CD4-positive, alpha-beta memory T cell (primary cell): ENCODE measurements at places on chromosomes 4 and X.

GRCh38 chr4:113302051-113302450 is 252.6 kb downstream of the ANK2 start:
- DNase-seq, result no peak

- DNase-seq, result no peak
Observed at GRCh38 chrX:5145957-5146356, 1082.7 kb downstream of the NLGN4X start.

DNA sequence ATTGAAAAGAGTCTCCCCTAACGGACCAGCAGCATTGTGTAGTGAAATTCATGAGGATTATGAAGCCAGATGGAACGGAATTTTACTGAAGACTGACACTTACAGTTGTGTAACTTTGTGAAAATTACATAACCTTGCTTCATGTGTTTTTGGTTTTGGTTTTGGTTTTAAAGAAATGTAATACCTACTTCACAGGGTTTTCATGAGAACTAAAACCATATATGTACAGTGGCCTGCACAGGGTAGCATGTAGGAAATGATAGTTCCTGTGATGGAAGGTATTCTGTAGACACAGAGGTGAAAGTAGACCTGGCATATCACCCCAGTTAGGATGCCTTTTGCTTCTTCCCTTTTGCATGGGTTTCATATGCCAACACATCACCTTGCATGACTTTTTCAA is 247.0 kb downstream of the BANK1 start:
- DNase-seq, result no peak

DNA sequence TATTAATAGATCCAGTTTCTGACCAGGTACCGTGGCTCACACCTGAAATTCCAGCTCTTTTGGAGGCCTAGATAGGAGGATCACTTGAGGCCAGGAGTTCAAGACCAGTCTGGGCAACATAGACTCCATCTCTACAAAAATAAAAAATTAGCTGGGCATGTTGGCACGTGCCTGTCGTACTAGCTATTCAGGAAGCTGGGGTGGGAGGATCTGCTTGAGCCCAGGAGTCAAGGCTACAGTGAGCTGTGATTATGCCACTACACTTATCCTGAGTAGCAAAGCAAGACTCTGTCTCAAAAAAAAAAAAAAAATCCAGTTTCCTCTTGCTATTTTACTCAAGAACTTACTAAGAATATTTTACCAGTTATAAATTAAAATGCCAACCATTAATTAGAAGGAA is 91.7 kb downstream of the SLC10A6 start:
- DNase-seq, result no peak

DNA sequence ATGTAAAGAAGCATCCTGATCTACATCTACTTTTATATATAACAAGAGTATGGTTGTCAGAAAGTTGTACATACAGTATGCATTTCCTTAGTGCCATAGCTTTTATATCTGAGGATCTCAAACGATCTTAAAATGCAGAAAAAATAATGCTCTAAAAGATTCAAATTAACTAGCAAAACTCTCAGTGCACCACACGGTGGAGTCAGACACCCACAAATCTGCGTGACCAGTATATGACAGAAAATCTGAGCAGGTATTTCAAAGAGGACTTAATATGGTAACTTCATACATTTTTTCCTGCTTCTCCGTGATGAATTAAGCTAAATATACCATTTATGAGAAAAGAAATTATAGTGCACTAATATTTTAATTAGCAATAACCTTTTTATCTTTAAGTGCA is 803.0 kb downstream of the DMD start:
- peak; percentile 19 for DNase-seq

DNA sequence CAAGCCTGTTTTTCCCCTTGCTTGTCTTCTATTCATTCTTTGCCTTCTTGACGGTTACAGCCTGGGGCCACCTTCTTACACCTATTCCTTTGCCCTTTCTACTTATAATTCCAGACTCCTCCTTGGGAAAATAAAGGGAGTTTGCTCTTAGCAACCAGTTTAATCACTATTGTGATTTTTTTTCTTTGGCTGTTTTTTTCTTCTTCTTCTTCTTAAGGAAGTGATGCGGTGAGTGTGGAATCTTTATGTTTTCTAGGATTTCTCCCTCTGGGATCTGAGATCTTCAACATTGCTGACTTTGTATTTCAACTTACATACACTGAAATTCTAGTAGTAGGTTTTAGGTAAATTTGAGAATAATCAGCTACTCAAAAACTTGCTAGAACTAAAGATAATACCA is 1.1 kb upstream of the KLHL13 start:
- no peak for DNase-seq

- DNase-seq, result no peak
Observed at GRCh38 chr4:31741326-31741725, 1021.2 kb downstream of the PCDH7 start.

DNA sequence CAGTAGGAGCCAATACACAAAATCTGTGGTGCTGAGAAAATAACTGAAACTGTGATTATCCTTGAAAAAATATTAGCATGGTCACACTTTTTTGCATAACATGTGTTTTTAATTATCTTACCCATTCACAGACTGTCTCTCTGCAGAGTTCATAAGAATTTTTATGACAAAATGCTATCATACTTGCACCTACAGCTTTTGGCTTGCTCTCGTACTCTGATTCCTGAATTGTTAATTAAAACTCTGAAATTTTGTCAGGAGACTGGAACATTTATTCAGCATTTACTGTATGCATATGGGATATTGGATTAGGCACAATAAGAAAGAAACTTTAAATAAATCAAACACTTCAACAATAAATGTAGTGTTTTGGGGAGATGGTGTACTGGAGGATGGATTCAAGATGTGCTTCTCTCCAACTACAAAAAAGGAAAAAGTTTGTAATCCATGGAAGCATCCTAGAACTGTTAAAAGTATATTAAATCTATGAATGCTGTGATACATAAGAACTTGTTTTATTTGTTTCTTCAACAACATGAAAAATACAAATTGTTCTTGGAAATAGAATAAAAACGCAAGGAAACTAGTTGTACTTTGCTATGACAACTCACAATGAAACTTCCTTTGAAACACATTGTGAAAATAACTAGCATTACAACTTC is 260.5 kb downstream of the SPATA18 start:
- no peak for DNase-seq

DNA sequence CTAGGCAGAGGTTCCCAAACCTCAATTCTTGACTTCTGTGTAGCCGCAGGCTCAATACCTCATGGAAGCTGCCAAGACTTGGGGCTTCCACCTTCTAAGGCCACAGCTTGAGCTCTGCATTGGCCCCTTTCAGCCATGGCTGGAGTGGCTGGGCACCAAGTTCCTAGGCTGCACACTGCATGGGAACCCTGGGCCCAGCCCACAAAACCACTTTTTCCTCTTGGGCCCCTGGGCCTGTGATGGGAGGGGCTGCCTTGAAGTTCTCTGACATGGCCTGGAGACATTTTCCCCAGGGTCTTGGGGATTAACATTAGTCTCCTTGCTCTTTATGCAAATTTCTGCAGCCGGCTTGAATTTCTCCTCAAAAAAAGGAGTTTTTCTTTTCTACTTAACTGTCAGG is 14.0 kb upstream of the LOC101059915 start:
- DNase-seq, result no peak

- DNase-seq, result no peak
Observed at GRCh38 chr4:173652283-173652931, 122.4 kb upstream of the HAND2 start.

GRCh38 chr4:98377559-98377958 is 116.4 kb downstream of the RAP1GDS1 start:
- DNase-seq, result no peak

DNA sequence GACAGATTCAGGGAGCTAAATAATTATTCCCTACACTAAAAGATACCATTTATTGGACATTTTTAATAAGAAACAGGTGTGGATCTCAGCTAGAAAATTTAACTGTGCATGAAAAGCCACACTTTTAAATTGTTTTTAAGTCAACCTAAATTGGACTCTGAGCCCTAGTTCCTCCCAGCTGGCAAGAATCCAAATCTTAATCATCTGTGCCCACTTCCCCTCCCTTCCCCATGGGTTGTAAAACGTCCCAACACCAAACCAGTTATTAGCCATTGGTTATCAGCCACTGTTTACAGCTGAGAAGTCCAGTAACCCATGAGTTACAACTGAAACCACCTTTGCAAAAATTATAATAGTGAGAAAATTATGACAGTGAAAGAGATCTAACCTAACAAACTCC is 125.6 kb upstream of the S100G start:
- no peak for DNase-seq

GRCh38 chr4:67674098-67674497 is 26.9 kb downstream of the UBA6 start:
- DNase-seq, result no peak

DNA sequence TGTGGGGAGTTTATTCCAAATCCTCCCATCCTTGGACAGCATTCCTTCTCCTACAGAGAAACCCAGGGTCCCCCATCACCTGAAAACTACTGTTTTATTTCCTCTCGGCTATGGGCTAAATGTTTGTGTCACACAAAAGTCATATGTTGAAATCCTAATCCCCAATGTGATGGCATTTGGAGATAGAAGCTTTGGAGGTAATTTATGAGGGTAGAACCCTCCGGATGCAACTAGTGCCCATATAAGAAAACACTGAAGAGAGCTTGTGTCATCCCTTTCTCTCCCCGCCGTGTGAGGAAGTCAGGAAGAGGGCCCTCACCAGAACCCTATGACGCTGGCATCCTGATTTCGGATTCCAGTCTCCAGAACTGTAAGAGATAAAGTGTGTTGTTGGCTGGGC is 127.8 kb upstream of the NOCT start:
- no peak for DNase-seq

GRCh38 chr4:163415668-163416067 is 57.9 kb downstream of the TKTL2 start:
- no peak for DNase-seq

DNA sequence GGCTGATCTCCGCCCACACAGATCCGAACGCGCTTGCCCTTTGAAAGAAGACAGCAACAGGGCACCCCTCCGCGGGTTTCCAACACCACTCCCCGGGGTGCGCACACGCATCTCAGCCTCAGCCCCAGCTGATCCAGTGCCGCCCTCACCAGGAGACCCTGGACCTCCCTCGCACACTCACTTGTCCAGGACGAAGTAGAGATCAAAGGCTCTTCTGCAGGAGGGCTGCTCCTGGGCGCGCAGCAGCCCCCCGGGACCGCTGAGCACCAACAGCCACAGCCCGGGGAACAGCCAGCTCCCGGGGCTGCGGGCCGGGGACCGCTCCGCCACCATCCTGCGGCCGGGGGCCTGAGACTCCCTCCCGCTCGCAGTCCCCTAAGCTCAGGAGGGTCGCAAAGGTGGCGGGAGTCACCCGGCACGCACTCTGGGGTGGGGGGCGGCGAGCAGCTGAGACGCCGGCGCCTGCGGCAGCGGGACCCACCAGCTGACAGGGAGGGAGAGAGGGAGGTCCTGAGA is 743 bp downstream of the ANTXR2 start:
- peak; percentile 54 for DNase-seq

DNA sequence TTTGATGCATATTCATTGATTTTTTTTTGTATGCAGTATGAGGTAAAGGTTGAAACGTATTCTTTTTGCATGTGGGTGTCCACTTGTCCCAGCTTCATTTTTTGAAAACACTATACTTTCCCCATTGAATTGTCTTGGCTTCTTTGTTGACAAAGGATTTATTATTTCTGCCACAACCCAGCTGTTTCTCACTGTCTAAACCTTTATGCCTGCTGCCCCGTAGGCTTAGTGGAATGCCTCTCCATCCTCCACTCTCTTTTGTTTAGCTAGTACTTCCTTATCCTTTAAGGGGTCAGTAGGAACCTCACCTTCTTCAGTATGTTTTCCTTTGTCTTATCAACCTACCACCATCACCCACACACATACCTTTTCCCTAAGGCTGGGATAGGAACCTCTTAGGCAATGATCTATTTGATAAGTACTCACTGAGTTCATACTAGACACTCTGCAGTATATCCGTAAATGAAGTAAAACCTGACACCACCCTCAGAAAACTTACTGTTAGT is 8.5 kb downstream of the FMR1 start:
- DNase-seq, result no peak

GRCh38 chrX:135191838-135192237 is 20.6 kb upstream of the CT55 start:
- DNase-seq, result no peak

GRCh38 chr4:114758066-114758465 is 159.5 kb downstream of the UGT8 start:
- DNase-seq, result no peak

DNA sequence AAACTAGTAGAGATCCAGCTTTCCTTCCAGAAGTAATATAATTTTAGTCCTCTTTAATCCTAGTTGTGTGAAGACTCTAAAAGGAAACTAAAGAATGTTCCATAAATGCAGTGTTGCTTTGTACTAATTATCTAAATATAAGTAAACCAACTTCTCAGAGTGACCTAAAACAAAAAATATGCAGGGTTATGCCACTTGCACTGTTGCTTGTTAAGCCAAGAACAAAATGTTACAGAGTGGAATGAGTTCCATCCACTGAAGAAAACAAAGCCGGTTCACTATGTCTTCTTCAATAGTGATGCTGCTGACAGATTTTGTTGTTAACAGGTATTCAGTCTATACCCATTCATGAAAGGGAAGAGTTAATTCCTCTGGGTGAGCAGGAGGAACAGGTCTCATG is 252.0 kb upstream of the DIAPH2 start:
- no peak for DNase-seq

GRCh38 chr4:42855779-42856178 is 36.7 kb upstream of the GRXCR1 start:
- DNase-seq, result no peak

GRCh38 chr4:79661196-79661595 is 253.2 kb upstream of the GK2 start:
- no peak for DNase-seq

DNA sequence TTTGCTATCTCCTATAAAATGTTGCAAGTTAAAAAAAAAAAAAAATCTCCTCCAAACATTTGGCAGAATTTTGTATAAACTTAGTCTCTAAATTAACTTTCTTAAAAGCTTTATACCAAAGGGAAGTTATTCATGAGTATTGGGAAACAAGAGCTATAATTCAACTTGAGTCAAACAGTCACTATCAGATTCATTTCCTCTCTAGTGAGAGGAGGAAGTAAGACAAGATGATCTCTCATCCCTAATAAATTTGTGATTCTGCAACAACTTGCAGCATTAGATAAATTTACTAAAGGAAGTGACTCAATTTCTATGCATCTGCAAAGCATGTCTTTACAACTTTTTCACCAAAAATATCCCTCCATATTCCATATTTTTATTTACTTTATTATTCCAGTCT is 135.4 kb upstream of the GNPDA2 start:
- DNase-seq, result no peak

DNA sequence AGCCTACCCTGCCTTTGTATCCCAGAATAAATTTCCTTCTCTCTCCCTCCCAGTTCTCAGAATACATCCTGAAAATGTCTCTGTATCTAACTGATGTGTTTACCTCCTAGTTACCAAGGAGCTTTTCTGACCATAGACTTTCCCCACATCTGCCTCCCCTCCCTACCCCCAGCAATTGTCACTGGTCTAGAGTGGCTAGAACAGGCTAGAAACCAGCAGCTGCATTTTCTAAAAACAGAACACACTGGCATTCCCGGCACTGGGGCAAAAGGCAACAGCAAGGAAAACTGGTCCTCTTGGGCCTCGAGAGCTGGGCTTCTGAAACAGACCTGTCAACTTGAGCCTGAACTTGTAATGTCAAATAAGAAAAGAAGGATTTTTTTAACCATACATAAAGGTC is 16.4 kb downstream of the TASL start:
- DNase-seq, result no peak

GRCh38 chr4:109171070-109171469 is 131.4 kb downstream of the COL25A1 start:
- no peak for DNase-seq

- no peak for DNase-seq
Observed at GRCh38 chrX:15848576-15848975, 6.0 kb downstream of the AP1S2 start.
